ENCODE measurements at places on chromosomes 3 and 15.

DNA sequence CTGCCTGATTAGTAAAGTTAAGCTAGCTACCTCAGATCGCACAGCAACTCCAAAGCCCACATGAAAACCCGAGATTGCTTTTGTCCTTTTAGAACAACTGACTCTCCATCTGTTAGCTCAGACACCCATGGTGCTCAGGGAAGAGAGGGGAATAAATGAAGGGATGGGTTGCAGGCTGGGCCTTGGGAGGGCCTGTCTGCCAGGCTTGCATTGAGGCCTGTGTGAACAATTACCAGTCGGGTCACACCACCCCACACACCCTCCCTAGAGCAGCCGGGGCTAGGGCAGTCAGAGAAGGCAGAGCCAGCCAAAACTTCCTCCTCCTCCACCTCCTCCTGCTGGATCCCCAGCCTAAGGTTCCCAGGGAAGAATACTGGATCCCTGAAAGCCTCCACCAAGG, 8.8 kb upstream of the PRKAR2A start:
- no peak for DNase-seq

DNA sequence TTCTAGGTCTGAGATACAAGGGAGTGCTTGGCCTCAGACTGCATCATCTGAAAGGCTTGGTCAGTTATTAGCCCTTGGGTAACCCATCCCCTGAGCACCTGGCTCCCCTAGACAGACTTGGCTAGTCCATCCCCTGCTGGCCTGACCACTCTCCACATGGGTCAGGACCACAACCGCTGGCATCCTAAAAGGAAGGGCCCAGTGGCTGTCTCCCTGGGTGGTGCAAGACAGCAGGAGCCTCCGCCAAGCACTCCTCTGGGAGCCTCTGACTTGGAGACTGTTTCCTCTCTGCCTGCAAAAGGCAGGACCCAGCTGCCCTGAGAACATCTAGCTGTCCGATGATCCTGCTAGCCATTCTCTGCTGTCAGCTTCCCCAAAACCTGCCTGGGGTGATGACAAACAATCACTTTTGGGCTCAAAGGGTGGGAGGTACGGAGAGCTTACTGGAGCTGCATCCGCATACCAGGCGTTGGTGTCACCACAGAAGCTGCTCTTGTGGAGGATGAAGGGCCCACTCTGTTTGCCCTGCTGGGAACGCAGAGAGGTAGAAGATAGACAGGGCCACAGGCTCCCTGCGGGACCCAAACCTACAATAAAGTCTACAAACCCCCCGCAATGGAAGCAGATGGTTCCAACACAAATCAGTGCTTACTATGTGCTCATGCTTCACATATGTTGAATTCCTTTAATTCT, 108.0 kb upstream of the PRR20G start:
- DNase-seq, result no peak

GRCh38 chr3:107612664-107613084, 89.9 kb downstream of the BBX start:
- no peak for DNase-seq

GRCh38 chr15:28107111-28107903, 8.2 kb upstream of the OCA2 start:
- DNase-seq, result no peak

DNA sequence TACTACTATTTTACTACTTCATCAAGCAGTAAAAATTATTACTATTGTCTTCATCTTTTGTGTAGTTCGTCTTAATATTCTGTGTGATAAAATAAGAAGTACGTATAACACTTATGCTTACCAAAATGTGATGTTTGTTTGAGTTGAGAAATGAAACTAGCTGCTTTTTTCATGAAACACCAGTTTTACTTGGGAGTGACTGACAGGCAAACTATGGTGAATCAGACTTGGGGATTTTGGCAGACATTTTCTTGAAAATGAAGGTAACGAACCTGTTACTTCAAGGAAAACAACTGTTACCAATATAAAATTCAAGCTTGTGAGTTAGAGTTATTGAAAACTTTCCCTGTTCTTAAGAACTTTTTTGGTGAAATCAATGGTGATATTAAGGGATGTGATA, 10.3 kb downstream of the U2SURP start:
- DNase-seq, result no peak

DNA sequence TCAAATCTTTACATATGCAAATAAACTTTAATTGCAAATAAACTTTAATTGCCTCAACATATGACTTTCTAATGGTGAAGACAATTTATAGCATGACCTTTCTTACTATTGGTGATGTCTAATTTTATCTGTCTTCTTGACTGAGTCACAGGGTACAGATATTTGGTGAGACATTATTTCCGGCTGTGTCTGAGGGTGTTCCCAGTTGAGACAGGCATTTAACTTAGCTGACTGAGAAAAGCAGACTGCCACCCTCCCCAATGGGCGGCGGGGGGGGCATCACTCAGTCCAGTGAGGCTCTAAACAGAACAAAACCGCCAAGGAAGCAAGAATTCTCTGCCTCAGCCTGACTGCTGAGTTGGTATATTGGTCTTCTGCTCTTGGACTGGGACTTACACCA, 160.0 kb downstream of the TBL1XR1 start:
- no peak for DNase-seq

All from CD4-positive, alpha-beta T cell treated with Interleukin-2 at 100 ng/mL for 4 hours (primary cell).